ENCODE measurements at places on chromosomes 11 and 22.

DNA sequence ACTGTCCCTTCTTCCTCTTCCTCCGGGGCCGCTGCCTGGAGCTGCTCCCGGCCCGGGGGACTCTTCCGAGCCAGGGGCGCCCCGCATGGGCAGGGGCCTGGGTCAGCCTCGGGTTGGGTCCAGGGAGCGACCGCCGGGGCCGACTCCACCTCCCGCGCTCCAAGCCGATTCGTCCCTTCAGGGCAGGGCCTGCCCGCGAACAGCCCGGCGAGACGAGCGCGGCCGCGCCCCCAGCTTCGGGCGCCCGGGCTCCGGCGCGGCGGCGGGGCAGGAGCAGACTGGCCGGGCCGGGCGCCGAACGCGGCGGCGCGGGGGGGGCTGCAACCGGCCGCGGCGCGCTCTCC is at the start of gene LARGE1:
Gene LARGE1, minus strand, starts transcription at position 280 of the 344 bp plus-strand sequence.
- DNase-seq: no peak

DNA sequence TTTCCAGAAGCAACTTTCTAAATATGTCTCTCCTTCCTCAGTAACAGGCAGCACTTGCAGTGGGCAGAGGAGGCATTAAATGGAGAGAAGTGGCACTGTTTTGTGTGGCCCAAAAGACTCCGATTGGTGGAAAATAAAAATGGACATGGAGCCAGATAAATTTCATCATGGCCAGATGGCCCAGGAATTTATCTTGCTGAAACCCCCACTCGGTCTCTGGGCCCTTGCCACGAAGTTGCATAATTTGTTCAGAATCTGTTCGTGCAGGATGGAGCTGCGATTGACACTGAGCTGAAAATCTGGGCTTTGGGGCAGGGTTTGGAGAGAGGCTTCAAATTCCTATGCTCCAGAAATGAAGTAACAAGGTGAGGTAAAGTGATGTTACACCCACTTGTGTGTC is 65.5 kb downstream of the C11orf91 start:
- DNase-seq: no peak

DNA sequence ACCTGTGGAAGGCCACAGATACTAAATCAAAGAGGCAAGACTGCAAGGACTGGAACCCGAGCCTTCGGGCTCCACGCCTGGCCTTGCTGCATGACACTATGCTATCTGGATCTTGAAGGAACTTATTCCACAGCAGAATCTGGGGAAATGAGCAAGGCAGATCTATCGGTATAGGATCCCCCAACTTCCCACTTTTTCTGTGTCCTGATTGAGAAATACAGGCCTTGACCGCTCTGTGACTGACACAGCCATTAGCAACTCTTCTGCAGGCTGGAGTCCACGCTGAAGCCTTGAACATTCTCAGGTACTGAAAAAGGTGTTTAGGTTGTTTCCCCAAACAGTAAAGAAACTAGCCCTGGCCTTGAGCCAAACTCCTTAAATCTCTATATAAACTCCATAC is 241.2 kb upstream of the NARS2 start:
- DNase-seq: no peak

DNA sequence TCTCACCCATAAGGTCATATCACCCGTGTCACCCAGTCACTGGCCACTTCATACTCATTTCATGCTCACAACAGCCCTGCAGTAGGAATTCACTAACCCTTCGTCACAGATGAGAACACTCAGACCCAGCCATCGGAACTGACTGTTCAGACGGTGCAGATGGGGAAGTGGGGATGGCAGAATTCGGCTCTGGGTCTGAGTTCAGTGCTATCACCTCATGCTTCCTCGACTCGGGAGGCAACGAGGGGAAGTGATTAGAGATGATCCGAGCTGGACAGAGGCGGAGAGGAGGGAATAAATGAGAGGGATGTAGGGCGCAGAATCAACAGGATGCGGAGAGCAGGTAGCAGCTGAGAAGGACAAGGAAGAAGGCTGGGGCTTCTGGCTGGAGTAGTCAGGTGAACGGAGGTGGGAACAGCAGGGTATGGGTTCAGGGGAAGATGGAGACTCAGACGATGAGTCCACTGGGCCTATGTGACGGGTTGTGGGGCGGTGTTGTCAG is 4.7 kb downstream of the B3GNT6 start:
- DNase-seq: no peak

DNA sequence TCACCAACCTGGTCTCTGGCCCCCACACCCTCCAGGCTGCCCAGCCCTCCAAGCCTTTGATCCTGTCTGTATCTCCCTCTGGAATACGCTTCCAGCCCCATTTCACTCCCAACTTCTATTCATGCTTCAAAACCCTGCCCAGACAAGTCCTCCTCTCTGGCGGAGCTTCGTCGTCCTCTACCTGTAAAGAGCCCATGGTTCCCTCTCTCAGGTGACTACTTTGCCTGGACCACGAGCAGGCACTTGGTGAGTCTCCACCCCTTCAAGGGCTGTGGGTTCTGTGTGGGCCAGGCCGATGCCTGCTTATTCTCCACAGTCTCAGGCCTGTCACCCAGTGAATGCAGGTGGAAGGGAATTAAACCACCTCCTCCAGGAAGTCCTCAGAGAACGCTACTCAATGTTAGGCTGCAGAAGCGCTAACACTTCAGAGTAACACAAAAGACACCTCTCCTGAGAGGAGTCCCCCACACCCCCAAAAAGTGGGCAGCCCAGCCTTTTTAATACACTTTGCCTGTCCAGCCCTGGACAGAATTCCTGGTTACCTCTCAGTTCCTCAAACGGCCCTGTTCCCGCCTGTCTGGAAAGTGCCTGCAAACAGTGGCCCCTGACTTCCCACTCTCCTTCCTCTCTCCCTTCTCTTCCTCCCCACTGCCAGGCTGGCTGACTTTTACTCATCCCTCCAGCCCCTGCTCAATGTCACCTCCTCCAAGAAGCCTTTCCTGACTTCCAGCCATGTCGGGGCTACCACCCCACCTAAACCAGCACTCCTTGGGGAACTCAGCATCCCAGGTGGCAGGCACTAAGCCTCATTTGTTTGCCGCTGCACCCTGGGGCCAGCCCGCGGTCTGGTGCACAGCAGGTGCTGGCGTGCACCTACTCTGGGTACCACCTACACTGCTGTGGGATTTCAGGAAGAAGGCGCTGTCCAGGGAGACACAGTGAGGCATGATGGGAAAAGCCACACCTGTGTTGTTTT is 9.0 kb downstream of the RAC2 start:
- no peak for DNase-seq

DNA sequence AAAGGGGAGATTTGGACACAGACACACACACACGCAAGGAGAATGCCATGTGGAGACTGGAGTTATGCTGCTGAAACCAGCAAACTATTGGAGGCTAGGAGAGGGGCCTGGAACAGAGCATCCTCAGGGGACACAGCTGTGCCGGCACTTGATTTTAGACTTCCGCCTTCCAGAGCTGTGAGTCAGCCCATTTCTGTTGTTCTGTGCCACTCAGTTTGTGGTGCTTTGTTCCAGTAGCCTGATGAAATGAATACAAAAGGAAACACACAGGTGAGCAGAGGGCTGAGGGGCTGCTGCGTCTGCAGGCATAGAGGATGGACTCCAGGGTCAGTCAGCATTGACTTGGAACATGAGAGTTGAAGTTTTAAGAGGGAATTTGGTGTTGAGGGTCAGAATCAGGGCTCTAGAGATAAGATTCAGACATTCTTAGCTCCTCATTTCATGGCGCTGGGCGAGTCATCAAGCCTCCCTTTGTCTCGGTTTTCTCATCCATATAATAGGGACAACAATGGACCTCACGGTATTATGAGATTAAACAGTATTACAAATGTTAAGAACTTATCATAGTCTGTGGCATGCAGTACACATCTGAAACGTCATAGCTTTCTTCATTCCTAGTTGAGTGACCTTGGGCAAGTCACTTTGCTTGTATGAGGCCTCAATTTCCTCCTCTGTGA is 191.0 kb downstream of the MIAT start:
- no peak for DNase-seq

DNA sequence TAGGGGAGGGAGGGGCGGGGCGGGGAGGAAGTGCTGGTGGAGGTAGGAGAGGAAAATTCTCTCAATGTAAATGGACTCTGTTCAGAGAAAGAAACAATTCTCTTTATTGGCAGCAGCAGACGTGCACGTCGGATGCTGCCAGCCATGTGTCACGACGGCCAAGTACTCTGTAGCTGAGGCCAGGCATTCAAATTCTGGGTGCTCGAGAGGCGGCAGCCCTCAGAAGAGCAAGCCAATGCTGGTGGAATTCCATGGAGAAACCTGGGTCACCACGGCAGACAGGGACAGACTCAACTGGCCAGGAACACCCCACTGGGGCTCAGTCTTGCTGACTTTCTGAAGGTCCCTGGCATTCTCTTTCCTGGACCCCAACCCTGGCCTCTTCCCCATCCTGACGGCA is 90.8 kb downstream of the ABTB2 start:
- DNase-seq: no peak

DNA sequence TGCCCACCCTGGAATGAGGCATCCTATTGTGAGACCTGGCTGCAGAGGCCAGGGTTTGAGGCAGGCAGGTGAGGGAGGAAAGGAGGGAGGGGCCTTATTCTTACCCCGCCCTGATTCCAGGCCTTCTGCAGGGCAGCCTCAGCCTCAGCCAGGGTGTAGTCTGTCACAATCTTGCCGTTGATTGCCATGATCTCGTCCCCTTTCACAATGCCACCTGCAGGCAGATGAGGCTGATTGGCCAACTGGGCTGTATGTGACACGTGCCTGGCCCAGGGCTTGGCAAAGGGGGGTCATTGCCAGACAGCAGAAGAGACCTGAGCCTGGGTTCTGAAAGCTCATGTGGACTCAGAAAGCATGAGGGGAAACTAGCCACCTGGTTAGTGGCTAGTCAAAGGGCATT is 21.4 kb upstream of the ABCC8 start:
- DNase-seq: no peak

DNA sequence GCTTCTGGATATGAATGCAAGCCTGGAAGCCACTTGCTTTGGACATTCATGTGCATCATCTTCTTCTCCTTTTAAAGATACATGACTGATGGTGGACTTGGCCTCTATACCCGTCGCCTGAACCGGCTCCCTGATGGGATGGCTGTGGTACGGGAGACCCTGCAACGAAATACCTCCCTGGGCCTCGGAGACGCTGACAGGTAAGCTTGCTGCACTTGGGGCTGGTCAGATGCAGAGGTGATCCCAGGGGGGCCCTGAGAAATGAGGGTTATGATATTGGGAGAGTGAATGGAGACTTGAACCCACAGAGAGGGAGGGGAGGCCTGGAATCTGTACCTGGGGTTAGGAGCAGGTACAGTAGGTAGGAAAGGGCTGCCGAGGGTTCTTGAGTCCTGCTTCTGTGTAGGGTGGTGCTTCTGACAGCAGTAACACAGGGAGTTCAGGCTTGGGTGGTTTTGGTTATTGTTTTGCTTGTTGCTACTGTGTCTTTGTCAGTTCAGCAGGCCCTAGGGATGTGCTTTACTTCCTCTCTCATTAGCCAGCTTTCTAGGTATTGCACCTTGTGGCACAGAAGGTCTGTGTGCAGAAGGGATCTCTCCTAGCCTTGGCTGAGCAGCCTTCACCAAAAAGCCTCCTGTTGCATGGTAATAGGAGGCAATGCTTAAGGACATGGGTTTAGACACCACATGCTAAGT is 176.1 kb downstream of the DBX1 start:
- no peak for DNase-seq

DNA sequence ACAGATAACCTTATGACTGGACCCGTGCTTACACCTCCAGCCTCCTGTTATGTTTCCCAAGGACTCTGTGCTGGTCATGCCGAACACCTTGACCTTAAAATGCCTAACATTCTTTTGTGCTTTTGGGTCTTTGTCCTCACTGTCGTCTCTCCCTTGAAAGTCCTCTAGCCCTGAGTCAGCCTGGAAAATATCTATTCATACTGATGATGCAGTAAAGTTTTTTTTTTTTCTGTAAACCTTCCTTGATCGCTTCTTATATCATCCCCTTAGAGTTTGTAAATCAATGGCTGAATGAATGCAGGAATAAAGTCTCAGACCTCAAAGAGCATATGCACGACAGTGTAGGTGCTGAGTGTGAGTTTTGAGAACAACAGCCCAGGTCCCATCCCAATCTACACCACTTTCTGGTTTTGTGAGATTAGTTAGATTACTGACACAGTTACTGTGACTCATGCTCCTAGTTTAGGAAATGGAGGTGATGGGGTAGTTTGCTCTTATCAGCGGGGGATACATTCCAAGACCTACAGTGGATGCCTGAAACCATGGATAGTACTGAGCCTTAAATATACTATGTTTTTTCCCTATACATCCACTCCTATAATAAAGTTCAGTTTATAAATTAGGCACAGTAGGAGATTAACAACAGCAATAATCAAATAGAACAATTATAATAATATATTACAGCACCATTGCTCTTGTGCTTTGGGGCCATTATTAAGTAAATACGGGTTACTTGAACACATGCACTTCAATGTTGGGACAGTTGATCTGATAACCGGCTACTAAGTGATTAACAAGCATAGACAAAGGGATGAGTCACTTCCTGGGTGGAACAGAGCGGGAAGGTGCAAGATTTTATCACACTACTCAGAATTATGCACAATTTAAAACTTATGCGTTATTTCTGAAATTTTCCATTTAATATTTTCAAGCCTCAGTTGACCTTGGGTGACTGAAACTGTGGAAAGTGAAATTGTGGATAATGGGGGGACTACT is 8.6 kb downstream of the TCN1 start:
- no peak for DNase-seq

DNA sequence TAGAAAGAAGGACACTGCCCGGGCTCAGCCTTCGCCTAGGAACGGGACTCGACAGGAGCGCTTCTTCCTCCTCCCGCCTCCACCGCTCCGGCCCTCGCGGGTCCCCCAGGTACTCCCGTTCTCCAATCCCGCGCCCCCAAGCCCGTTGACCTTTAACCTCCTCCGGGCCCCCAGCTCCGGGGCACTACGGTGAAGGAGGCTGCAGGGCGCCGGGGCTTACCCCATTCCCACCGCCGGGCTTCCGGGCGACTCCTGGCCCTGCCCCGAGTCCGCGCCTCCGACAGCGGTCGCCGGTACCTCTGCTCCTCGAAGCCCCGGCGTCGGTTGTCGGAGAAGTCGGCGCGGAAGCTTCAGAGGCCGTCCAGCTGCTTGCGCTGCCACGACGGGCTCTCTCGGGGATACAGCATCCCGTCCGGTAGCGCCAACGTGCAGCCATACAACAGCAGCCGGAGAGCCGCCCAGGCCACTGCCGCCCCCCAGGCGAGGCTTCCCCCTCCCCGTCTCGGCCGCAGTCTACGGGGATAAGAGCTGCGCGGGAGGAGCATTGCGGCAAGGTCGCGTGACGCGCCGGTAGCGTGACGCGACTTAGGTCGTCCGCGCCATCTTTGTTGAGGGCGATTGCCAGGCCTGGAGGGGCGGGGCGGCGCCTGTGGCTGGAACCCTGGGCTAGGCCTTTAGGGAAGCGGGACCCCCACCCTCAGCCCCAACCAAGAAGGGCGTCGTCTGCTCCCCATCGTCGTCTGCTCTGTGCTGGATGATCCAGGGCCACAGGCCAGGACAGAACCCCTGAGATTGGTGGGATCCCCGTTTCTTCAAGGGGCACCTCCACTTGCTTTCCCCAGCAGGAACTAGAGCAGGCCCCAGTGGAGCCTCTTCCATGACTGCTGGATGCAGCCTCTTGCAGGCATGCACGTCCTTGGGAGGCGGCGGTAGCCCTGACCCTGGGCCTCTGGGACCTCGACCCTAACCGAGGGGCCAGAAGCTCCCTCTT is 26.3 kb downstream of the RGL4 start:
- DNase-seq: peak; percentile 77

DNA sequence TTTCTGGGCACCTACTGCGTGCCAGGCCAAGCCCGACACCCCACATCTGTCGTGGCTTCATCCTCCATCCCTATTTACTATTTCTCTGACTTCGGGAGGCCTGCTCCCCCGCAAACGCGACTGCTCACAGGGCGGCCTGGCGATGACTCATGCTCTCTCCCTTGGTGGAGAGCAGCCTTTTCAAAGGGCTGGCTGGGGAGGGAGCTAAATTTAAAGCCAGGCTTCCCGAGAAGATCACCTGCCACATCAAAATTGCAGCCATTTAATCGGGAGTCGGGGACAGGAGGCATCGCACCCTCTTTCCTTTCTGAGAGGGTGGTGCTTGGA is 24.9 kb upstream of the SHISAL1 start:
- DNase-seq: no peak

All from effector CD4-positive, alpha-beta T cell (primary cell).